Progenitor cell of endocrine pancreas (in vitro differentiated cells): ENCODE measurements at places on chromosomes 6 and 20. TPM values are rescaled to one million over a fixed set of nuclear protein-coding genes. Genes with fewer than 3 reads are reported as not detected.

The SLC22A16 gene
- total RNA-seq = not detected in 2 replicates

The RAET1G gene
- not detected in 2 replicates for total RNA-seq

The SLC17A1 gene
- total RNA-seq = 0.49 TPM in 1 of 2 replicates, not detected in the other

The HLA-DOB gene
- not detected in 2 replicates for total RNA-seq

The FNDC11 gene
- 1.9 and 2.6 TPM in 2 replicates for total RNA-seq

The MCHR2 gene
- total RNA-seq = not detected in 2 replicates

The CAP2 gene
- total RNA-seq = 15.4 and 15.5 TPM in 2 replicates

The CST7 gene
- not detected in 2 replicates for total RNA-seq

The CCN6 gene
- total RNA-seq = not detected in 2 replicates

The PDSS2 gene
- total RNA-seq = 12.5 and 12.8 TPM in 2 replicates

The PSMB9 gene
- total RNA-seq = not detected in 2 replicates

The CHMP4B gene
- 136 and 137 TPM in 2 replicates for total RNA-seq

The FAM217A gene
- total RNA-seq = 0.13 TPM in 1 of 2 replicates, not detected in the other

The RAET1L gene
- total RNA-seq = not detected in 2 replicates

The SLCO4A1 gene
- total RNA-seq = 2.6 and 3.6 TPM in 2 replicates

The SPATS1 gene
- not detected in 2 replicates for total RNA-seq

The CLIC5 gene
- 28.4 and 35.9 TPM in 2 replicates for total RNA-seq

The MAP3K5 gene
- 0.91 and 1.1 TPM in 2 replicates for total RNA-seq

The DNMT3B gene
- 15.4 and 15.9 TPM in 2 replicates for total RNA-seq

The OTOR gene
- not detected in 2 replicates for total RNA-seq

The TNFRSF21 gene
- 46.3 and 49.7 TPM in 2 replicates for total RNA-seq

The SLC17A9 gene
- 8.0 and 8.3 TPM in 2 replicates for total RNA-seq
